ENCODE measurements at places on chromosomes 1 and 21.

- no peak for DNase-seq
Observed at GRCh38 chr1:237171454-237172117, 129.6 kb downstream of the RYR2 start.

DNA sequence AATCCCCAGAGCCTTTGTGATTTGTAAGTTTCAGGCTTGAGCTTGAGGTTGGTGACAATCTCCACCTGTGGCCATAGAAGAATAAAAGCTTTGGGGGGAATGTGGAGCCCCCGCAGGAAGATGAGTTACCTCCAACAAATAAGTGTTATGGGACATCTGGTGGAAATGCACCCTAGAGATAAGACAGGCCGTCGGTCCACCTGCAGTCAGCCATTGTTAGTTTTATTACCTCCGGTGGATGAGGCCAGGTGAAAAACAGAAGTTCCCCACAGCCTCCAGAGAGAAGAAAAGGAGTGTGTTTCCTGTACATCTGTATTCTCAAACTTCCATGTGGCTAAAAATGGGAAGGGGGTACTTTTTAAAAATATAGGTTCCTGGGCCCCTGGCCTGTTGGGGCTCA lies 137.4 kb downstream of the KAZN start:
- DNase-seq: no peak

GRCh38 chr1:23473037-23473800 lies 10.8 kb downstream of the ASAP3 start:
- no peak for DNase-seq

- no peak for DNase-seq
Observed at GRCh38 chr21:37829447-37829846, 86.8 kb downstream of the KCNJ6 start.

- DNase-seq: no peak
Observed at GRCh38 chr1:115539061-115539460, 102.7 kb upstream of the VANGL1 start.

- no peak for DNase-seq
Observed at GRCh38 chr21:31408301-31409088, 64.4 kb upstream of the TIAM1 start.

DNA sequence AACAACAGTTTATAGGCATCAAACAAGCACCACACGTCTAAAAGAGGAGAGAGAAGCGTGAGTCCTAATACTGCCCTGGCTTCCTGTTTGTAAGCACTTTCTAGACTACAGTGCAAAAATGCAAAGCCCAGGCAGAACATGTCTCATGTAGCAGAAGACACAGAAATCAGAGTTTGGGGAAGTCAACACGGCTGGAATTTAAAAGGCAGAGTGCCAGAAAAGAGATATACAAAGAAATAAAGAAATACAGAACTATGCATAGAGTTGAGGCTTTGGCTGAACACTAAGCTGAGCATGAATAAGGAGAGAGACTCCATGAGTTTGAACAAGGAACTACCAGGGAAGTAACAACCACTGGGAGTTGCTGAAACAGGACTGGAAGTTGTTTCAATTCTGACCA lies 566.6 kb upstream of the NR5A2 start:
- DNase-seq: no peak
